ENCODE measurements at places on chromosomes 7 and 10.
A peak's percentile ranks its signal among the peaks of the same experiment; 100 is the strongest.

DNA sequence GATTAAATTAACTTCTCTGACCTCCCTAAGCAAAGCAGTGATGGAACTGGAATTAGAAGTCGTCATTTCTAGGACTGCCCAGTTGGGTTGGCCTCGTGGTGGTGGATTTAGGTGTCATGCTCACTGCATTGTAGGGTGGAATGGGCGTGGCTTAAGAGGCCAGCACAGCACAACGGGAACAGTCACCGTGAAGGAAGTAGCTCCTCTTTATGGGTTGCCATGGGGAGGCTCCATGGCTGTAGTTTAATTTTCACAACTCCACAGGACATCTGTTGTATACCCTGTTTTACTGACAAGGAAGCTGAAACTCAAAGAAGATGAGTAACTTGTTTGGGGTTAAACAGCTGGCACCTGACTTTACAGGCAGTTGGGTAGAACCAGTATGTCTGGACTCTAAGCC, 208.3 kb downstream of the CELF2 start:
- DNase-seq, result no peak

DNA sequence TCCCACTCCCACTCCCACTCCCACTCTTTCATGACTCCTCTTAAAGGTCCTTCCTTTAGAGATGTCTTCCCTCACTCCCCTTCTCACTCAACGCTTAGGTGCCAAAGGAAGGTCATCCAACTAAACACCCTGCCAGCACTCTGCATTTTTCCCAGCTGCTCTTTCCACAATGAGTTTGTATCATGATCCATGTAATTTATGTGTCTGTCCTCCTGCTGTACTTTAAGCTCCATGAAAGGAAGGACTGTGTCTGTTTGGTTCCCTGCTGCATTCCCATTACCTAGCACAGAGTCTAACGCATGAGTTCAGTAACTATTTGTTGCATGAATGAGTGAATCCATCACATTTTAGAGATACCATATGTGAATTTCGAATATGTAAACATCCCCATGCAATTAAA, 252.7 kb downstream of the KIF20B start:
- DNase-seq, result no peak

GRCh38 chr7:139720705-139721231, 57.0 kb downstream of the HIPK2 start:
- DNase-seq, result no peak

DNA sequence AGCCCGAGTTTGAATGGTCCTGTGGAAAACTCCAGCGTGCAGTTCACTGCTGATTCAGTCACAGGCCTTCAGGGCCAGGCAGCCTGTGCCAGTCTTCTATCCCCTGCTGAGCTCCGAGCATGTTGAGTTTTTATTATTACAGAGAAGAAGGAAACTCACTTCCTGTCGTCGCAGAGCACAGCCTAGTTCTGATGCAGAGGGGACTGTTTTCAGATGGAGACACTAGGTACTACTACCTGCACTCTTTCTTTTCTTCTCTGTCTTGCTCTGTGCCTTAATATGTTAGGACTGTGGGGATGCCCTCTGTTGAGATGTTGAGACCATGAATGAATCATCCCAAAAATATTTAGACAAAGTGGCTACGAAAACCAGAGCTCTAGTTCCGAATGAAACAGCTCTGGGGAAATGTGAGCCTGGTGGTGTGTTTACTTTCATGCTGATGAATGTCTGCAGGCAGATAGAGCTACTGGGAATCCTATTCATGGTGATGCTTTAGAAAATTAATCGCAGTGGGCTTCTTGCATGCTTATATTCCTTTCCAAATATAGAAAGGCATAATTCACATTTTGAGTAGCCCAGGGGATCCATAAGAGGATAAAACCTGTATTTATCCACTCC, 29.6 kb downstream of the CASP7 start:
- no peak for DNase-seq

GRCh38 chr10:94676496-94676895, 7.0 kb upstream of the CYP2C18 start:
- no peak for DNase-seq

GRCh38 chr10:8403711-8404371, 349.4 kb downstream of the GATA3 start:
- no peak for DNase-seq

GRCh38 chr10:63631991-63632390, 110.8 kb downstream of the REEP3 start:
- no peak for DNase-seq

DNA sequence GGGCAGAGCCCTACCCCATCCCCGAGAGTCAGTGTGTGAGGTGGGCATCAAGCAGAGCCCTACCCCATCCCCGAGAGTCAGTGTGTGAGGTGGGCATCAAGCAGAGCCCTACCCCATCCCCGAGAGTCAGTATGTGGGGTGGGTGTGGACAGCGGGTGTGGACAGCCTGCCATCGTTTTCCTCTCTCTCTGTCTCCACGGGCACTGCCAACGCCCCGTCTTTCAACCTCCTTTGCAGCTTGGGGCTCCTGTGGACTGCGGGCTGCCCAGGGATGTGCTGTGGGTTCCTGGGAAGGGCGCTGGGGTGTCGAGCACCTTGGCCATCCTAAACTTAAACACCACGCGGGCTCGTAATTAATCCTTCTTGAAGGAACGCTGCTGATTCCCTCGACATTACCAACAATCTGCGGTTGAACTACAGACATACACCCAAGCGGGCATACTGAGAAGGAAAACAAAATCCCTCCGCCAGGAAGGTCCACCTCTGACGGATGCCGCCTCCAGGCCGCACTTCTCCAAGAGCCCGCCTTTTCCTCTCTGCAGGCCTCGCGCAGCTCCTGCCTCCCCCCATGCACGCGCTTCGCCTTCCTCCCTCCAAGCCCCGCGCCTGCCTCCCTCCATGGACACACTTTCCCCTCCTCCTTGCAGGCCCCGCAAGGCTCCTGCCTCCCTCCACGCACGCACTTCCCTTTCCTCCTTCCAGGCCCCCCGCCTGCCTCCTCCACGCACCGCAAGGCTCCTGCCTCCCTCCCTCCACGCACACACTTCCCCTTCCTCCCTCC, 65.1 kb downstream of the ADARB2 start:
- DNase-seq, result no peak

DNA sequence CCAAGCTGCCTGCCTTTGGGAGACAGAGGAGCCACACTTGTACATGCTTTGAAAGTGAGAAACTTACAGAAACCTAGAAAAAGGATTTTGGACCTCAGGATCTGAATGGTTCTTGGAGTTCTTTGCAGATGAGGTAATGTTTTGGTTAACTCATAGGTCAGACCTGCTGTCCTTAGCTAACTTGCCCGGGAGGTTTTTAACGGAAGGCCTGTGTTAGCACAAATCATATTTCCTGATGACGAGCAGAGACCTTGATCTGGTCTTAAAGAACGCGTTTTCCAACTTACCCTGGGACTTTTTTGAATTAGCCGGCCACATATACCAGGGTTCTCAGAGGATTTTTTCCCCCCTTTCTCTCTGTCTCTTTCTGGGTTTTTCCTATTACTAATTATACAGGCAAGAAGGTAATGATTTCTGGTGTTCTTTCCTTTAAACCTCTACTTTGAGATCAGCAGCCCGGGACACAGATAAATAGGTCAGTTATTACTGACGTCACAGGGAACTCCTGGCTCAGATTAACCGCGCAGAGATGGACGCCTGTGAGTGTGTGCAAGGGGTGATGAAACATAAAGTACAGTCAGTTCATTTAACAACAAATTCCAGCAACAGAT, 101.7 kb upstream of the KLF6 start:
- no peak for DNase-seq

GRCh38 chr10:45096001-45096400, 95.3 kb downstream of the ZNF22 start:
- DNase-seq, result no peak

- DNase-seq, result no peak
Observed at GRCh38 chr10:70201105-70201504, 30.8 kb upstream of the SAR1A start.

- DNase-seq, result peak; percentile 64
Observed at GRCh38 chr10:102642736-102643335, 1.4 kb upstream of the TRIM8 start.
